Suprapubic skin (tissue), 4 donors: ENCODE measurements at places on chromosomes 11 and 22.

DNA sequence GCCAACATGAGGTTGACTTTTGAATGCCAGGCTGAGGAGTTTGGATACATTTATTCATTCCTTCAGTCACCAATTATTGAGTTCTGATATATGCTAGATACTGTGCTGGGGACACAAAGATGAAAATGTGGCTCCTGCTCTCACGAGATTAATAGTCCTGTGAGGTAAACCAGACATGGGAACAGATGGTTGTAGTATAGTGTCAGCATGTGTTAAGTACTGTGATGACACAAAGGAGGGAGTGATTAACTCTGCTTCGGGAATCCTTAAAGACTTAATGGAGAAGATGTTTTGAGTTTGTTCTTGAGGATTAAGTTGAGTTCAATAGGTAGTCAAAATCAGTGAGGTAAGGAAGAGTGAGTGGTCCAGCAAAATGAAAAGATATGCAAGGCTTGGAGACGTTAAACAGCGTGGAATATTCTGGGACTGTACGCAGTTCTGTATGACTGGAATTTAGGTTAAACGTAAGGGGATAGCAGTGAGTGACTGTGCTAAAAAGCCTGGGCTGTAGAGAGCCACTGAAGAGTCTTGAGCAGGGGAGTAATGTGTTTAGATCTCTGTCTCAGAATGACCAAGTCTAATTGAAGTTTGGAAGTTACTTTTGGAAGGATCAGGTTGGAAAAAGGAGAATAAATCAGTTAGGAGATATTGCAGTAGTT is 11.8 kb downstream of the RNF121 start:
- DNase-seq: no peak

GRCh38 chr11:75570559-75571139 is 8.6 kb downstream of the SERPINH1 start:
- no peak for DNase-seq

DNA sequence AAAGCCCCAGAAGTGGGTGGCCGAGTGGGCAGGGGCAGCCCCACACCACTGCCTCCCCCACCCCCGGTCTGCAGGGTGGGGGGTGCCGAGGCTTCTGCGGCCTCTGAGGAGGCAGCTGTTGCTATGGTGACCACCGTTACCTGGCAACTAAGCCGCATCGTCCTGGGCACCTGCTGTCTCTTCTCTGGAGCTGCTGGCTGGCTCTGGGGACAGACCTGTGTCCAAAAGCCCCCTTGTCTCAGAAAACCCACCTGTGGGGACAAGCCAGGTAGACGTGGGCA is 79.9 kb upstream of the PRR5 start:
- no peak for DNase-seq

DNA sequence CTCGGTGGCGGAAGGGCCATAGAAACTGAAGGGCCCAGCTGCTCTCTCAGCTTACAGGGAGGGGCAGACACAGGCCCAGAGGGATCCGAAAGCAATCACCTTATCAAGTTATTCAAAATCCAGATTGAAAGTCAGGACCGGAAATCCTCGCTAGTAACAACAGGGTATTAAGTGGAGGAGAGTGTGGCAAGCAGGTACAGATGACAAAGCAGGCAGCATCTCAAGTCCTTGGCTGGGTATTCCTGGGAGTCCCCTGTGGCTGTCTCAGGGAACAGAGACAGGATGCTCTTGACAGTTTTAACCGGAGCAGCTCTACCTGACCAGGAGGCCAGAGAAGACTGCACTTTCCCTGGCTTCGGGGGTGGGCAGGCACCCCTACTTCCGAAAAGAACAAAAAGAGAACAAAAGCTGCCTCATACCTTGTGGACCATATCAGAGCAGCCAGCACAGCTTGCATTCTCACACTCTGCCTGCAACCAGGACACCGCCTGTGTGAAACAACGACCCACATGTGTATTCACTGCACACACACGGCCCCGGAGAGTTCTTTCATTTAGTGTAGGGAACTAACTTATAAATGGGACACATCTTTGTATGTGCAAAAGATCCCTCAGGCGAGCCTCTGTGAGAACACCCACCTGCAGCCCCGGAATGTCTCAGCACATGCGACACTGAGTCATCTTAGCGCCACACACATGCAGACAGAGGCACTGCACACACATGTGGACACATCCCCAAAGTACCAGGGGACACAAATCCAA is 78.3 kb downstream of the MICAL3 start:
- peak; percentile 62 for DNase-seq
